ENCODE measurements at places on chromosomes 3 and 15.

DNA sequence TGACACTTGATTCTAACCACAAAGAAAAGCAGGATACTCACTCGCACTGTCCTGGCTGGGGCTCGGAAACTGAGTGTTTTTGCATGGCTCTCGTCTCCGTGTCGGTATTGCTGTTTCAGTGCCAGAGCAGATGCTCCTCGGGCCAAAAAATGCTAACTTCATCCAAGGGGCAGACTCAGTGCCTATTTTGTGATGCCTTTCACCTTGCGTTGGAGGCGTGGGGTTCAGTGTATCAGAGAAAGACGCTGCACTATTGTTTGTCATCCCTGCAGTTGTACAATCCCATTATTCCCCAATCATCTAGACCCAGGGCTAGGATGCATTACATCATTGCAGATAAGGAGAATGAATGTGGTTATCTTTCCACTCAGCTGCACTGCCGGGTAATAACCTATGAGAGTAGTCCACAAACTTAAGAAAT, 1.4 kb downstream of the CACNA2D3 start:
- DNase-seq = no peak

DNA sequence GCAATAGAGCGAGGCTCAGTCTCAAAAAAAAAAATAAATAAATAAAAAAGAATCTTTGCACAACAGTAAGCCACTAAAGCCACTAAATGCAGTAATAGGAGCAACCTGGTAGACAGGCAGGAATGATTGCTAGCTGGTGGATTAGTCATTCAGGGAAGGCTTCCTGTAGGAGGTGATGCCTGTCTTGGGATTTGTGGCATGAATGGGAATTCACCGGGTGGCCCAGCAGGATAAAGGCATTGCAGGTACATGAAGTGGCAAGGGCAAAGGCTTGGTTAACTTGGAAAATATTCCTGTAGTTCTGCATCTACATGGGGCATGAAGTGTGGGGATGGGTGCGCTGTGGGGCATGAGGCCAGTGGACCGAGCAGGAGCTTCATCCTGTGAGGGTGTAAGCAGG, 94.5 kb downstream of the IQSEC1 start:
- no peak for DNase-seq

- DNase-seq = no peak
Observed at GRCh38 chr3:18868911-18869689, 279.2 kb upstream of the KCNH8 start.

- no peak for DNase-seq
Observed at GRCh38 chr3:169082076-169082475, 581.4 kb downstream of the MECOM start.

- no peak for DNase-seq
Observed at GRCh38 chr3:26967501-26967900, 344.9 kb downstream of the LRRC3B start.

GRCh38 chr15:34248190-34248589, 23.4 kb downstream of the EMC4 start:
- no peak for DNase-seq

GRCh38 chr3:36944641-36945270, at the start of gene TRANK1:
TRANK1 (minus strand) TSS chr3:36945054; CDS start chr3:36944809, 245 bp downstream.
- peak; percentile 49 for DNase-seq

DNA sequence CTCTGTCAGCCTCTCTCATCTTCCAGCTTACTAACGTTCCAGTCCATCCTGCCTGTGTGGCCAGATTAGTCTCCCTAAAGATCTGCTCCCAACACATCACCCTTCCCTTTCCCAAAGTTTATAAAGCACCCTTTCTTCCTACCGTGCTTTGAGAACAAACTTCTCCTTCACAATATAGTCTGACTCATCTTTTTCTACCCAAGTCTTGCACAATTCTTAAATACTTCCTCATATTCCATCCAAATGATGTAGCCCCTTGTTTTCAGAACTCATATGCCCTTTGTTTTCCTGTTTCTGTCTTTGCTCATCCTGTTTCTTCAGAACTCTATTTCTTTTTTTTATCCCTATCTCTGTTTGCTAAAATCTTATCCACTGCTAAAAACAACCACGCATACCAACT, 326.8 kb downstream of the MFSD1 start:
- DNase-seq = no peak

GRCh38 chr3:2940062-2940461, 170.1 kb downstream of the IL5RA start:
- no peak for DNase-seq

GRCh38 chr15:98767692-98768091, 119.4 kb downstream of the IGF1R start:
- DNase-seq = no peak

DNA sequence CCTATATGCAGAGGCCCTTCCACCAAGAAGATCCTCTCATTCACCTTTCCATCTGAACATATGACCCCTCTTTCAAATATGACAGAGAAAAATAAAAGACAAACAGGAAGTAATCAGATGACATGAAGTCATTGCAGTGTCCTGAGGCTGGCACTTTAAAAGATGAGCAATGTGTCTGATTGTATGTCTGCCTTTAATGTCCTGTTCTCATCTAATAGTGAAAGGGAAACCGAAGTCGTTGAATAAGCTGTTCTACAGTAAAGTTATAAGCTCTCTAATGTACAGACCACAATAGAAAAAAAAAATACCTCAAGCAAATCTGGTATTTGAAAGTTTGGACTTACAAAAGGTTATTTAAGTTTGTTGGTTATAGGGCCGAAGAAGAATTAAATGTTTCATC, 243.0 kb downstream of the CLSTN2 start:
- no peak for DNase-seq

DNA sequence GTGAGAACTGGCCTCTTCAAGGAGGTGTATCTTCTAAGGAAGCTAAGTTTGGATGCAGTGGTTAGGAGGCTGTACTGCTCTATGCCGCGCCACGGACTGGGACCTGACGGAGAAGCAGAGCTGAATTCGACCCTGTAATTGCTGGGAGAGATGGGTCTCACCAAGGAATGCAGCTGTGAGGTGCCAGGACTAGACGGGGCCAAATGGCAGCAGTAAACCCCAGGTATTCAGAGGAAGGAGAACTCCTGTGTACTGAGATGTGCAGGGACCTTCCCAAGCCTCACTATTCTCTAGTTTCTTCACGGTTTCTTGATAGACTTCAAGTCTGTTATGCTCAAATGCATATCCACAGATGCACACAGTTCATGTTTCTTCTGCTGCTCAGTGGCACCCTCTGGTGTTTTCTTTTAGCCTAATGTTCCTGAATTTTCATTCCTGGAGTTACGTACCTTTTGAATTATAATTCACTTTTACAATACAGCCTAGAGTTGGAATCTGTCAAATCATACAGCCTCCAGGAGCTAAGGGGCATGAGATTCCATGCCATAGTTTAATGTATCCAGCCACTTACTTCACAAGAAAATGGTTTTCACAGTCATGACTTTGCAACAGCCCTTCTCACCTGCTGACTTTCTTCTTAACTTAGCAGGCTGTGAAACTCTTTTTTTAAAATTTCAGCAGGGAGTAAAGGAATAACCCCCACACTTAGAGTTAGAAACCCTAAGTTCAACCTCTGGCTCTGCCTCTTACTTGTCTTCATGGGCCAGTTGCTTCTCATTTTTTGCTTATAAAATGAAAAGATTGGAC, 61.8 kb downstream of the GLDN start:
- DNase-seq = no peak

DNA sequence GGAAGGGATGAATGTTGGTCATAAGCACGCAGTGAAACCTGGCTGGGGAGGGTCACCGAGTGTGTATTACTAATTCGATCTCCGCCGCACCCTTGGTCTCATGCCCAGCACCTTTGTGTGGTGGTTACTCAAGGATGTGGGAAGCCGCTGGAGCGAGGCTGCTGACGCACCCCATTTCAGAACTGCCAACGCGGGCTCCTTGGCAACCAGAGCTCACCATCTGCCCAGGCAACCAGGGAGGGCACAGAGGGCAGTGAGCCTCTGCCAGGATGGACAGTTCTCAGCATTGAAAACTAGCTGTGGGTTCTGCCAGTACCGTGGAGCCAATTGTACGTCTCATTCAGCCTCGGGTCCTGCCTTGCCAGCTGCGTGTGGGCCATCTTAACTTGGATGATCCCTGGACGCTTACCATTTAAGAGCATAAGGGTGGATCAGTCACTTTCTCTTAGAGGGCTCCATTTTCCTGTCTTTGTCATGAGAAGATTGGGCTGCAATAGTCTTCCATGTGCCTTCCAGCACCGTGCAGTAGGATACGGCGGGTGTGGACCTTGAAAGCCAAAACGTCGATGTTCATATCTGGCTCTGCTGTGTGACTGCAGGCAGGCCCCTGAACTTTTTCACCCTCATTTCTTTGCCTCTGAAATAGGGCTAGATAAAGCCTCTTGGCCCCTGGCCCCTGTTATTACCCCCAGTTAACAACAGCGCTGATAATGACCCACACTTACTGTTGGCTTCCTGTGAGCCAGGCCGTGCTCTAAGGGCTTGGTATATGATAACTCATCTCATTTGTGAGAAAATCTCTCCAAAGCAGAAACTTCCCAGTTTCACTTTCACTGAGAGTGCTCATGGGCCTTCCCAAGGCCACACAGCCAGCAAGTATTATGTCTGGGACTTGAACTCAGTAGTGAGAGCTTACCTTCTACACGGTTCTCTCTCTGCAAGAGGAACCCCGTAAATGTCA, 238.8 kb downstream of the OPA1 start:
- DNase-seq = no peak

GRCh38 chr15:33150971-33151370, 43.5 kb downstream of the FMN1 start:
- DNase-seq = no peak

DNA sequence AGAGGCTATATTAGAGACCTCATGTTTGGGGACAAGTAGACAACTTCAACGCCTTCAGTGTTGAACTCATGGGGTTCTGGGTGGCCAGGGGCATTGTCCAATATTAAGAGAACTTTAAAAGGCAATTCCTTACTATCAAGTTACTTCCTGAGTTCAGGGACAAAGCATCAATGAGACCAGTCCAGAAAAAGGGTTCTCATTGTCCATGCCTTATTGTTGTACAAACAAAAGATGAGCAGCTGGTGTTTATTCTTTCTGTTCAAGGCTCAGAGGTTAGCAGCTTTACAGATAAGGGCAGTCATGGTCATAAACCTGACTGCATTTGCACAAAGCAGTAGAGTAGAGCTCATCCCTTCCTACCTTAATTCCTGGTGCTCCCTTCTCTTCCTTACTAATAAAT, 18.5 kb upstream of the PDHB start:
- no peak for DNase-seq

GRCh38 chr3:53252096-53252946, 3.5 kb downstream of the TKT start:
- no peak for DNase-seq

GRCh38 chr3:53218131-53218530, 37.7 kb downstream of the TKT start:
- DNase-seq = no peak

- DNase-seq = peak; percentile 68
Observed at GRCh38 chr15:75454471-75455378, 3.2 kb upstream of the SIN3A start.

DNA sequence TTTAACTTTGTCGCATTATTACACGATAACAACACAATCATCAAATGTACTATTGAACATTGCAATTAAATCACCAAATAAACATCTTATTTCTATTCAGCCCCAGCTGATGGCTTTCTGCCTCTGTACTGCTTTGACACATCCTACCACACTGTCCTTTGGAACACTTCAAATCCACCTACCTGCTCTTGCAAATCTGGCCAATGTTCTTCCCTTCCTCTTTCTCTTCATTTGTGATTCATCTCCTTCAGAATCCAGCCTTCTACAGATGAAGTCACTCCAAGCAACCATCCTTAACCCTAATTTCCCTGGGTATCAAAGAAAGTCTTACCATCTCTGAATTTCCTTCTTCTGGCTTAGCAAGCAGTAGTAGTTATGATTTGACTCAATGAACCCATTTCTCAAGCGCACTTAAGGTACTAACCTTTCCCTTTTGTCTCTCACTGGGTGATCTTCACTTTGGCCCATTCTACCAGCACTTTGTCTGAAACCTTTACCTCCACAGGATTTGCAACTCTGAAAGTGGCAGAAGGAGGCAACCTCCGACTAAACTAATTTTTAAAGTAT, 502.9 kb downstream of the FOXP1 start:
- DNase-seq = no peak

GRCh38 chr15:74128785-74129585, 1.4 kb upstream of the ISLR2 start:
- DNase-seq = no peak

GRCh38 chr15:70479785-70480184, 283.6 kb downstream of the UACA start:
- DNase-seq = no peak

- no peak for DNase-seq
Observed at GRCh38 chr3:191523148-191523547, 62.2 kb downstream of the PYDC2 start.
